ENCODE measurements at places on chromosomes 12 and 14.

- DNase-seq, result peak; percentile 90
These were observed 33.5 kb upstream of the NXPH4 start for GRCh38 chr12:57182918-57183575.

DNA sequence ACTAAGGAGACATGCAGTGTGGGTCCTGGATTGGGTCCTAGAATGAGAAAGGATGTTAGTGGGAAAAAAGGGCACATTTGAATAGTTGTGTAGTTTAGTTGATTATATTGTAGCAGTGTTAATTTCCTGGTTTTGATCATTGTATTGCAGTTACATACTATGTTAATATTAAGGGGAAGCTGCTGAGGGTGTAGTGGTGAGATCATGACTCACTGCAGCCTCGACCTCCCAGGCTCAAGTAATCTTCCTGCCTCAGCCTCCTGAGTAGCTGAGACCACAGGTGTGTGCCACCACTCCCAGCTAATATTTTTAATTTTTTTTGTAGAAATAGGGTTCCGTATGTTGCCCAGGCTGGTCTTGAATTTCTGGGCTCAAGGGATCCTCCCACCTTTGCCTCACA, 21.7 kb downstream of the BORCS5 start:
- DNase-seq, result no peak

DNA sequence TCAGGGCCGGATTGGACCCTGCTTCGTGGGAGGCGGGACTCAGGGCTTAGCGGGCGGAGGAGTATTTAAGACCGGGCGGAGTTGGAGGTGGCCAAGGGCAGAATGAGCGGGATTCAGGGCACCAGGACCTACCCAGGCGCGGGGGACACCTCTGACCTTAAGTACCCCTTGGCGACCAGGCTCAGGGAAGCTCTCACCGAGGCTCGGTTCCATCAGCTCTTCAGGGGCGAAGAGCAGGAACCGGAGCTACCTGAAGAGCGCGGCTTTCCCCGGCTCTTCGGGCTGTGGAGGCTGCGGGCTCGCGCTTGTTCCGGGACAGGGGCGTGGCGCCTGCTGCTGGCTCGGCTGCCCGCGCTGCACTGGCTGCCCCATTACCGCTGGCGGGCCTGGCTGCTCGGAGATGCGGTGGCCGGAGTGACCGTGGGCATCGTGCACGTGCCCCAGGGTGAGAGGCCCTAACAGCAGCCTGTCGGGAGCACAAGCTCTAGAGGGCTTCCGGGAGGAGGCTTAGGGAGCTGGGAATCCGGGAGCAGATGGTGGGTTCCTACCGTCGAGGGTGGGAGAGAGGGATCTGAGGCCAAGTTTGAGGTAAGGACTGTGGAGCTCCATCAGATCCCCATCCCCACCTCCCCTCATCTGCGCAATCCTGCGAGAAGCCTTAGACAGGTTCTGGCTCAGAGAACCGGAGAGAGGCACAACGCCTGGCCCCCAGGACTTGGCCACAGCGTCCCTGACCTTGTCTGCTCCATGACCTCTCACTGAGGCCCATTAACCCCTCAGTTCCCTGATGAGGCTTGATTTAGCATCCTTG, 8.4 kb downstream of the ARHGEF25 start:
- no peak for DNase-seq

DNA sequence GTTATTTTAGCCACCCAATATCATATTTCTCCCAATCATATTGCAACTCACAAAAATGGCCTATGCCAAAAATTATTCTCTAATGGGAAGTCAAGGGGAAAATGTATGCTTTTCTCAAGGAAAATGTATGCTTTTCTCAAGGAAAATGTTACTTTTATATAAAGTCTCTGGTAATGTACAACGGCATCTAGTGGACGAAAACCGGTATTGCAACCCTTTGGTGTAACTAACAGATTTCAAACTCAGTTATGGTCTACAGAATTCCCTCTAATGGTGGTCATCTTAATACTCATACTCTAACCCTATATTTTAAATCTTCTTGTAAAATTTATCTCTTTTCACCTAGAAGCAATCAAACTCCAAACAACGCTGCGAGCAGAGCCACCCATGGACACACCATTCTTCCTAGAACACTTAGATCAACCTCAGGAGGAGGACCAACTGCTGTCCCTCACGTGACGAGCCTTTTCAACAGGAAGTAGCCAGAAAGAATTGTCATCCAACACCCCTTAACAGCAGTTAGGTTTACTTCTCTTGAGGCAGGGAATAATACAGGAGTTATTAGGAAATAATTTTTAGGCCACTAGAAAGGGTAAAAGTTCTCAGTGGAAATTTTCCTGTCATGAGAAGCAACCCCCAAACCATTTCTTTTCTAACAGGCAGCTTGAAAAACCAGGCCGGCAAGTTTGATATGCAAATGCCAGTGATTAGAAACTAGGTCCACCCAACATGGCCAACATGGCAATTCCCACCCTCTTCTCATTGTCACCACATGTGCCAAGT, 20.1 kb downstream of the APOBEC1 start:
- DNase-seq, result peak; percentile 55

DNA sequence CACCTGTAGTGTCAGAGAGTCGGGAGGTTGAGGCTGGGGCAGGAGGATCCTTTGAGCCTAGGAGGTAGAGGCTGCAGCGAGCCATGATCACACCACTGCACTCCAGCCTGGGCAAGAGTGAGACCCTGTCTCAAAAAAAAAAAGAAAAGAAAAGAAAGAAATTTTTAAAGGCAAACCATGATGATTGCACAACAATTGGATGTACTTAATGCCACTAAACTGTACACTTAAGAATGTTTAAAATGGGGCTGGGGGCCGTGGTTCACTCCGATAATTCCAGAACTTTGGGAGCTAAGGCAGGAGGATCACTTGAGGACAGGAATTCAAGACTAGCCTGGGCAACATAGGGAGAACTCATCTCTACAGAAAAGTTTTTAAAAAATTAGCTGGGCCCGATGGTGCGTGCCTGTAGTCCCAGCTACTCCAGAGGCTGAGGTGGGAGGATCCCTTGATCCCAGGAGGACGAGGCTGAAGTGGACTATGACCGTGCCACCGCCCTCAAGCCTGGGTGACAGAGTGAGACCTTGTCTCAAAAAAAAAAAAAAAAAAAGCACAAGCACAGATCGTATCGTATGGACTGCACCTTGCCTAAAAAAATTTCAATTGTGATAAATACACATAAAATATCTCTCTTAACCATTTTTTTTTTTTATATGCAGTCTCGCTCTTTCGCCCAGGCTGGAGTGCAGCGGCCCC, 32.7 kb downstream of the JAG2 start:
- no peak for DNase-seq

- DNase-seq, result no peak
These were observed 27.7 kb upstream of the CAND1 start for GRCh38 chr12:67241482-67241881.

Measured in activated naive CD4-positive, alpha-beta T cell treated with anti-CD3 and anti-CD28 coated beads for 36 hours (primary cell).